NCI-H526 (cell line): ENCODE measurements at places on chromosomes 7 and 10.

DNA sequence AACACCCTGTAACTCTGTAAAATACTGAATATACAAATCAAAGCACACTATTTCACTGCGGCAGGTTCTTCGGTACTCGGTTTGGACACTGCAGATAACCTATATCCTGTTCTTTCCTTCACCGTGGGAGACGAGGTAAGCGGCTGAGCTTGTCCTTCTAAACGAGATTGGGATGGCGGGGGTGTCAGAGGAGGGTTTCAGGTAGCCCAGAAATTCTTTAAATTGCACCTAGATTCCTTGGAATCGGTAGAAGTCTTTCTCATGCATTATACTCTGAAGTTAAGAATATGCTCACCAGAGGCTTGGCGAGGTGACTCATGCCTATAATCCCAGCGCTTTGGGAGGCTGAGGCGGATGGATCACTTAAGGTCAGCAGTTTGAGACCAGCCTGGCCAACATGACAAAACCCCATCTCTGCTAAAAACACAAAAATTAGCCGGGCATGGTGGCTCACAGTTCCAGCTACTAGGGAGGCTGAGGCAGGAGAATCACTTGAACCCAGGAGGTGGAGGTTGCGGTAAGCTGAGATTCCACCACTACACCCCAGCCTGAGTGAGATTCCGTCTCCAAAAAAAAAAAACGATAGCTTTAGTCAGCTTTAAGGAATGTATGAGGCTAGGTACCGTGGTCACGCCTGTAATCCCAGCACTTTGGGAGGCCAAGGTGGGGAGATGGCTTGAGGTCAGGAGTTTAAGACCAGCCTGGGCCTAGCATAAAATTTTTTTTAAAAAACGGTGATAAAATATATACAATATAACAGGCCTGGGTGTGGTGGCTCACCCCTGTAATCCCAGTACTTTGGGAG is 10.1 kb upstream of the LAT2 start:
- no peak for DNase-seq

GRCh38 chr10:79293841-79294581 is 53.3 kb upstream of the PPIF start:
- DNase-seq: no peak

GRCh38 chr7:18574676-18575075 is 79.1 kb downstream of the HDAC9 start:
- no peak for DNase-seq

DNA sequence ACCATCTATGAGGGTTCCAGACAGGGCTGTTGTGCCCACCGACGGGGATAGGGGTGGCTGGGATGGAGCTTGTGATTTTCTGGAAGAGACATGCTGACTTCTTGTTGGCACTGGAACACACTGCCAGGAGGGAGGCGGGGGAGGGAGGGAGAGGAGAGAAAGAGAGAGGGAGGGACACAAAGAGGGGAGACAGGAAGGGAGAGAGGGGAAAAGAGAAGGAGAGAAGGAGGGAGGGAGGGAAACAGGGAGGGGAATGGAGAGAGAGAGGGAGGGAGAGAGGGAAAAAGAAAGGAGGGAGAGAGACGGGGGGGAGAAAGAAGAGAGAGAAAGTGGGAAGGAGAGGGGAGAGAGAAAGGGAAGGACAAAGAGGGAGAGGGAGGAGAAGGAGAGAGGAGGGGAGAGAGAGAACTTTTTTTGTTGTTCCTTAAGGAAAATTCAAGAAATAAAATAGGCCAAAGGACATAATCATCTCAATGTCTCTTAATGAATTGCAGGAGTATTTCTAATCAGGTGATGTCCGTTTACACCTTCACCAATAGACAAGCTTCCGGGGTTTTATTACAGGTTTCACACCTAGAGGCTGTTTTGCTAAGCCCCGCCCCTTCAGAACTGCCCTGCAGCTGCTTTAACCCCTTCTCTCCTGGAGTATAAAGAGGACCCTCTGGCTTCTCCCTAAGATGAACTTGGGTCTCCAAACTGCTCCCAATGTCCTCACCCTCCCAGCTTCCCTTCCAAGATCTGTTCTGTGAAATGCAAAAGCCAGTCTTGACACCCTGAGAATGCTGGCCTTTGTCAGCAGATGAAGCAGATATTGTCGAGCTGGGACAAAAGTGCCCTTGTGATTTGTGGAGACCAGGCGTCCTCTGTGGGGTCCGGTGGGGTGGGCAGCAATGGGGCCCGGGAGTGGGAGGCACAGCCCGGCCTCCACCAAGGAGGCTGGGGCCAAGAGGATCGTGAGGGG is 82.0 kb upstream of the GTF2IRD1 start:
- peak; percentile 56 for DNase-seq

GRCh38 chr7:83921941-83922607 is 272.5 kb downstream of the SEMA3A start:
- DNase-seq: no peak

- DNase-seq: no peak
Observed at GRCh38 chr7:30453921-30454320, 24.7 kb downstream of the NOD1 start.

DNA sequence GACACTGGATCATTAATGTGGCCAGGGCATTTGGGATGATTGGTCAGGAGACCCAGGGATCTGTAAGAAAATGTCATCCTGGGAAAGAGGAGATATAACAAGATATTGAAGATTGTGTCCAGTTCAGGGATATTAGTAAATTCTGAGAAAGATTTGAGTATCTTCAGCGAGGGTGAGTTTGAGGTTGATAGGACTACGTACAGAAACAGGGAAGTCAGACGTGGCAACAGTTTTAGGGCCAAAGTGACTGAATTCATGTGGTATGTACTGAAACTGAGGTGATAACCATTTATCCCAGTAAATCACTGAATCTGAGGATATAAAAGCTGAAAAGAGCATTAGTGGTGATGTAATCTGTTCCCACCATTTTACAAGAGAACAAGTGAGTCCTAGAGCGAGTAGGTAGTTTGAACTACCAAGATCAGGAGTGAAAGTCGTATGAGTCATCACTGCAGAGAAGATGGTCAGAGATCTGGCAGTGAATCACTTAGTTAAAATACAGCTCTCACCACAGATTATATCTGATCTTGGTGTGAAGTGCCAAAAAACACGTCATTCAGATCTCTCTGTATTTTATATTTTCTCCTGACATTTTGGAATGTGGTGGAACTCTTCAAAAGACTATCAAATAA is 220.5 kb downstream of the CDK14 start:
- no peak for DNase-seq

DNA sequence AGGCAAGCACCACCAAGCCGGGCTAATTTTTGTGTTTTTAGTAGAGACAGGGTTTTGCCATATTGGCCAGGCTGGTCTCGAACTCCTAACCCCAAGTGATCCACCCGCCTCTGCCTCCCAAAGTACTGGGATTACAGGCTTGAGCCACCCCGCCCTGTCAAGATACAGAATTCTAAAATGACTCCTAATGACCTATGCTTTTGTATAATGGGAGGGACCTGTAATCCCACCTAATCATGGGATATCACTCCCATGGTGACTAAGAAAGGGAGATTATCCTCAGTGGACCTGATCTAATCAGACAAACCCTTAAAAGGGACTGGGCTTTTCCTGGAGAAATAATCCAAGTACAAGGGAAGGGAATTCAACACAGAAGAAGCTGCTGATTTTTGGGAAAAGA is 28.8 kb downstream of the SAMD8 start:
- DNase-seq: no peak

DNA sequence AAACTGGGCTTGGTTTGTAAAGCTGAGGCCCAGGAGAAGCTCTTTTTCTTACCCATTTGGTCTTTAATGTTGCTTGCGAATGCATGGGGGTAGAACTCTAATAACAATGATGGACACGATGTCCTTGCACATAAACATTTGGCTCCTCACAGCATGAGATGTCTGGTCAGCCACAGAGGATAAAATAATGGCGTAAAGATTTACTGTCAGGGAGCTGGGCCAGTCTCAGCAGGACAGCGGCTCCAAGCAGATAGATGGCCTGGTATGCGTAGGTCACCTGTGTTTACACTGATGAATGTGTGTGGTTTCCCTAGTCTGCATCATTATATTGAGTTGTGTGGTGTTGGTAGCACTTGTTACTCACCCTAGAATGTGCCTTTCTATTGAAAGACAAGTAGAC is 537.4 kb downstream of the CNTNAP2 start:
- DNase-seq: no peak

- peak; percentile 77 for DNase-seq
Observed at GRCh38 chr7:108613147-108613948, 43.7 kb downstream of the DNAJB9 start.

GRCh38 chr10:21495752-21496342 is 29.6 kb downstream of the SKIDA1 start:
- DNase-seq: peak; percentile 70

GRCh38 chr7:150322833-150323681 is at the start of the genes ACTR3C and LRRC61:
ACTR3C (minus strand) TSS chr7:150323545; CDS start chr7:150295296, 28,249 bp downstream.
LRRC61 (plus strand) TSS chr7:150323355; CDS start chr7:150336862, 13,507 bp downstream.
- peak; percentile 92 for DNase-seq

DNA sequence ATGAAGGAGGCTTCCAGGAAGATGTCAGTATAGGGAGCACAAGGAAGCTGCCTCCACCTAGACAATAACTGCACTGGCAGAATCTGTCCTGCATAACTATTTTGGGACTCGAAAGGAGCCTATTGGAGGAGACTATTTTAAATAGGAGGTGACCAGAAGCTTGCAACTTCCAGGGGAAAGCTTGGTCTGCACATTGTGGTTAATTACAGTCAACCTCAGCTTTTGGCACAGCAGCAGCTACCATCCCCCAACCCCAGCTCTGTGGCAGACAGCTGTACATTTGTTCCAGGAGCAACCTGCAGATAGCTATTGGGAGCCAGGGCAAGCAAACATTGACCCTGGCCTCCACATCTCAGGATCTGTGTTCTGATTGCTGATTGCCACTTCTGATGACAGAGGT is 46.3 kb upstream of the NANOS1 start:
- no peak for DNase-seq

- DNase-seq: peak; percentile 53
Observed at GRCh38 chr7:95199779-95200558, 124.4 kb downstream of the PON1 start.

GRCh38 chr10:100489396-100489795 is 26.6 kb downstream of the WNT8B start:
- DNase-seq: no peak

- DNase-seq: no peak
Observed at GRCh38 chr10:116636976-116637375, 16.2 kb downstream of the PNLIPRP2 start.

DNA sequence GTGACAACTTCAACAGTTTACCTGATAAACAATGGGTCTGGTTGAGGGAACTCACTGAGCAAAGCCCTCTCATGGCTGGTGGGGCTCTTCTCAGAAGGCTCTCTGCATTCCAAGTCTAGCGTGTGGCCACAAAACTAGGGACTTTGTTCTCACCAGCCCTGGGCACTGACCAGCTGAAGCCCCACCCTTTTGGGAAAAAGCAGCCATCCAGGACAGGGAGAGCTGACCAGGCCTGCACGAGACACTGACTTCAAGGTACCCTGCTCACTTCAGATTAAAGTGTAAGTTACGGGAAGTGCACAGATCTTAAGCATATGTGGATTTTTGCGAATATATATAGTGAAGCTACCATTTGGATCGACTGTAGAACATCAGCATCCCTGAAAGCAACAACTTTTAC is 67.4 kb upstream of the LRRC4 start:
- no peak for DNase-seq

DNA sequence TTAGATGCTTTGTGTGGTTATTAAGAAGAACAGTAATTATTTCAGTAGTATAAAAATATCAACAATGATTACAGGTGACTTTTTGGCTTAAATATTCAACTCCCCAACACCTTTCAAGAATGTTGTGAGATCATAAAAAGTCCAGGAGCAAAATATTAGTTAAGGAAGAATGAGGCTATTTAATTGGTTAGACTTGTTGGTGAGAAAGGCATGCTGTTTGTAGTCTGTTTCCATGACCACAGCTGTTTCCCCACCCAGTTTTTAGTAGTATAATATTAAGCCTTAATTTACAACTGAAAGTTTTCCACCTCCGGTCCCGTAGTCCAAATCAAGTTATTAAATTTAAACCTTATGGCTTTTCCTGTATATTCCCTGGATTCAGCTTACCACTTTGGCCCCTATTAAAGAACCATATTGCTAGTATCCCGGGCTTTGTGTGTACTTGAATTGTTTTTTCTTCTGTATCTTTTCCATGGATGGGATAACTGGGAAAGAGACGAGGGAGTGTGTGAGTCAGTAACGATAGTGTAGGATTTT is 133.3 kb downstream of the CELF2 start:
- no peak for DNase-seq

DNA sequence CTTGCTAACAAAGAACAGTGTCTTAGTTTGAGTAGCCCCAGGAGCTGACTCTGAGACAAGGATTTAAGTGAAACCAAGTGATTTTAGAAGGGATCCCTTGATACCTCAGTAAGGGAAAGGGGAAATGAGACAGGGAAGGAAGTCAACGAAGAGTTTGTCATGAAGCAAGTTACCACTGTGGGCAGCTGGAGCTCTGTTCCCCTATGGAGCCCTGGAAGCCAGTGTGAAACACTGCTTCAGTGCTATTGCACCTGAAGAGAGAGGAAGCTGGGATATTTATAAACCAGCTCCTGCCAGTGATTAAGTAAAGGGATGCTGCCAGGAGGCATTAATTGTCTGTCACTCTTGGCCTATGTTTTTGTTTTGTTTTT is 58.9 kb upstream of the WAPL start:
- DNase-seq: no peak
